ENCODE measurements at places on chromosomes 3 and 15.

GRCh38 chr15:42911058-42911592 is 9.5 kb downstream of the TTBK2 start:
- no peak for DNase-seq

GRCh38 chr3:70618151-70618550 is 305.7 kb upstream of the MDFIC2 start:
- no peak for DNase-seq

- DNase-seq = no peak
Observed at GRCh38 chr15:43241100-43241499, 20.3 kb upstream of the EPB42 start.

GRCh38 chr3:183122257-183122932 is 23.1 kb upstream of the MCCC1 start:
- DNase-seq = peak; percentile 44

GRCh38 chr3:71083726-71084131 is 499.8 kb downstream of the FOXP1 start:
- DNase-seq = no peak

GRCh38 chr3:127585163-127585812 is 5.2 kb downstream of the TPRA1 start:
- DNase-seq = no peak

DNA sequence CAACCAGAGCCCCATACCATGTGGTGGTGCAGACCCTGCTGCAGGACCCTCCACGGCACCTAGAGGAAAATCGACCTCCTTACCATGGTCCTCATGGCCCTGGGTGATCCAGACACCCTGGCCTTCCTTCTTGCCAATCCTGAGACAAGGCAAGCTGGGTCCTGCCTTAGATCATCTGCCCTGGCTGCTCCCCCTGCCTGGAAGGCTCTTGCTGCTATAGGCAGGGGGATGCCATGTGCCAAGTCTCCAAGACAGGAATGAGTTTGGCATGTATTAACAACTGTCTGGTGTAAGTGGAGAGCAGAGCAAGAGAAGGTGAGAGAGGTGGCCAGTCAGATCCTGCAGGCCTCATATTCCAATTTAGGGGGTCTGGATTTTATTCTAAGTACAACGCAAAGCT is 7.5 kb downstream of the HEG1 start:
- no peak for DNase-seq

DNA sequence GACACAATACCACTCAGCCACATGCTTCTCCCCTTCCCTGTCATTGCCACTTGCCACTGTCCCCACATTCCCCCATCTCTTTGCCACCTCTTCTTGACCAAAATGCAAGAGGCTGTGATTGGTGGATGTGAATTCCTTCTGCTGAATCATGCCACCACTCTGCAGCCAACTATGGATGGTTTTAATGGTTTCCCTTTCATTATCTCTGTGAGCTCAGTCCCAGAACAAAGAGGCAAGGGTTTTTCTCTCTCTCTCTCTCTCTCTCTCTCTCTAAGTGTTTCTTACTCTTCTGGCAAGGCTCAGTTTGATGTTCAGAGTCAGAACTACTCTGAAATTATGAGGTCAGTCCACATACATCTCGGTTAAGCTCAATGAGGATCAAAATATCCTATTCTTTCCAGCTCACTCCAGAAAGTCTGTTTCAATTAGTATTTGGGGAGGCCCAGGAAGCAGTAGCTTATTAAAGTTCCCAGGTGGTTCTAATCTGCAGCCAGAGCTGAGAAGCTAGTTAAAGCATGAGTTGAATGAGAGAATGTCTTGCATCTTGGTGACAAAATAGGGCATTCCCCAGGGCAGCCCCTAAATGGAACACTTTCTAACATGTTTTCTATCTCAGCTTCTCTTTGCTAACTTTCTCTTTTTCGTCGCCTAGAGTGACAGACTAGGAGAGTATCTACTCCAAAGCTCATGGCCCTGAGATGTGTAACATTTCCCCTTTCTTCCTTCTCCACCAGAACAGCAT is 8.5 kb upstream of the ILDR1 start:
- DNase-seq = no peak

DNA sequence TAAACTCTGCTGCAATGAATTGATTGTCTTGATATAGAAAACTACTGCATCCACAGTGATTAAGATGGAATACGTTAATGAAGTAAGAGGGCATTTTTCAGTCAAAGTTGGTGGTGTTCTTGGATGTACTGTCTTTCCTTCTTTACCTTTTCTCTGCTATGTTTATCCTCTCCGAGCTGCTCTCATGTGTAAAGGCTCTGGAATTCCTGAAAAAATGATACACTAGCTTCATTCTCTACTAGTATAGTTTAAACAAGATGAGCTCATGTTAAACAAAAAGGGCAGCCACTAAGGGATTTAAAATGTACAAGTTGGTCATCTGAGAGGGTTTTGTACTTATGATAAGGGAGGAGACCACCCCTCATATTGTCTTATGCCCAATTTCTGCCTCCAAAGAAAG is 504.6 kb upstream of the NECTIN3 start:
- no peak for DNase-seq

GRCh38 chr3:25888892-25889524 is 99.1 kb downstream of the OXSM start:
- no peak for DNase-seq

GRCh38 chr3:183513046-183513706 is 42.3 kb downstream of the KLHL6 start:
- DNase-seq = no peak

GRCh38 chr3:111471831-111472230 is 70.2 kb upstream of the CD96 start:
- DNase-seq = no peak

GRCh38 chr3:131216801-131217200 is 164.8 kb upstream of the NUDT16 start:
- no peak for DNase-seq

GRCh38 chr3:4744405-4745234 is 234.6 kb upstream of the BHLHE40 start:
- DNase-seq = no peak
